ENCODE measurements at places on chromosomes 11 and 22.

GRCh38 chr22:28032861-28033260 lies 113.8 kb upstream of the PITPNB start:
- no peak for DNase-seq

- DNase-seq = no peak
Measured at GRCh38 chr11:102559839-102560238, 29.3 kb upstream of the MMP7 start.

GRCh38 chr11:113829751-113830150 lies 45.6 kb downstream of the USP28 start:
- DNase-seq = no peak

- no peak for DNase-seq
Measured at GRCh38 chr11:21179770-21180169, 510.4 kb downstream of the NELL1 start.

DNA sequence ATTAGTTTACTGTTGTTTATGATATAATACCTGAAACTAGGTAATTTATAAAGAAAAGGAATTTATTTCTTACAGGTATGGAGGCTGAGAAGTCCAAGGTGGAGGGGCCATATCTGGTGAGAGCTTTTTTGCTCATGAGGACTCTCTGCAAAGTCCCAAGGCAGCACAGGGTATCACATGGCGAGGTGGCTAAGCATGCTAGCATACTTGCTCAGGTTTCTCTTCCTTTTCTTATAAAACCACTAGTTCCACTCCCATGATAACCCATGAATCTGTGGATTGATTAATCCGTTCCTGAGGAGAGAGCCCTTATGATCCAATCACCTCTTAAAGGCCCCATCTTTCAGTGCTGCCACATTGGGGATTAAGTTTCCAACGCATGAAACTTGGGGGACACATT lies 82.7 kb downstream of the PHF21A start:
- no peak for DNase-seq

Measured in T-helper 17 cell (primary cell).